ENCODE measurements at places on chromosomes 3 and 15.

DNA sequence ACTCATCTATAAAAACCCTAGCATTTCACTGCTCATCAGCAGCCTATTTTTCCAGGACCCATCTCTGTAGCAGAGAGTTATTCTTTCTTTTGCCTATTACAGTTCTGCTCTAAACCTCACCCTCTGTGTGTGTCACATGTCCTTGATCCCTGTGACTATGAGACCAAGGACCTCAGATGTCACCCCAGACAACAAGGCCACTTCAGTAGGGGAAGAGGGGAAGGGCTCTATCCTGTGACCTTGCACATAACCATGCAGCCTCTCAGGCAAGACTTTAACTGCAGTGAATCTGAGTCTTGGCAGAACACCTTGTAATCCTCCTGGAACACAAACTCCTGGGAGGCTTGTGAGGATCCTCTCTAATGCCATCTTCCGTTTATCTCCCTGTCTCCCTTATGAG, 4.4 kb upstream of the ZNF589 start:
- no peak for DNase-seq

DNA sequence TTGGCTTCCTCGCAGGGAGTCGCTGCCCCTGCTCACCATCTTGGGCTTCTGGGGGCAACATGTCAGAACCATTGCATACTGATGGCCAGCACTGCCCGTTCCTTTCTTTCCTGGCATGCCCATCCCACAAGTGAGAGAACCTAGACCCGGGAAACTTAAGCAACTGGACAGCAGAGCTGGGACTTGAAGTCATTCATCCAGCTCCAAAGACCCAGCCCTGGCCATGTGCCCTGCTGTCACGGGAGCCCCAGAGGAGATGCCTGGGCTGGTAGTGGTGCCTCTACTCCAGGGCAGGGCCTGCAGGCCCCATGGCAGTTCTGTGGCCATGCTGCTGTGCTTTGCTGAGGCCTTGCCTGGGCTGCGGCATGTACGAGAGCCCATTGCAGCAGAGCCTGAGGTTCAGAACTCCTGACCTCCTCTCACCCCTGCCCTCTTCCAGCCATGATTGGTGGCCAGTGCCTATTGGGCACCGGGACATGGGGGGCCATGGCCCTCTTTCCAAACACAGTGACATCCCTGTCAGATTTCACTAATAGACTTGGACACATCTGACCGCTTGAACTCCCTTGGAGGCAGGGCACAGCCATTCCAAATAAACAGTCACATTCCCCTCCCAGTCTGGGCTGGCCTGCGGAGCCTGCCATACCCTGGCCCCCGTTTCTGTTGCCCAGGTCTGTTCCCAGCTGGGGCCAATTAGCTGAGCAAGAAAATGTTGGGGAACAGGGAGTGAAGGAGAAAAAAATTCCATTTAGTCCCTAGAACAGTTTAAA, 115.9 kb downstream of the EEFSEC start:
- DNase-seq = no peak

- DNase-seq = no peak
Measured at GRCh38 chr3:6099458-6100075, 761.3 kb upstream of the GRM7 start.

DNA sequence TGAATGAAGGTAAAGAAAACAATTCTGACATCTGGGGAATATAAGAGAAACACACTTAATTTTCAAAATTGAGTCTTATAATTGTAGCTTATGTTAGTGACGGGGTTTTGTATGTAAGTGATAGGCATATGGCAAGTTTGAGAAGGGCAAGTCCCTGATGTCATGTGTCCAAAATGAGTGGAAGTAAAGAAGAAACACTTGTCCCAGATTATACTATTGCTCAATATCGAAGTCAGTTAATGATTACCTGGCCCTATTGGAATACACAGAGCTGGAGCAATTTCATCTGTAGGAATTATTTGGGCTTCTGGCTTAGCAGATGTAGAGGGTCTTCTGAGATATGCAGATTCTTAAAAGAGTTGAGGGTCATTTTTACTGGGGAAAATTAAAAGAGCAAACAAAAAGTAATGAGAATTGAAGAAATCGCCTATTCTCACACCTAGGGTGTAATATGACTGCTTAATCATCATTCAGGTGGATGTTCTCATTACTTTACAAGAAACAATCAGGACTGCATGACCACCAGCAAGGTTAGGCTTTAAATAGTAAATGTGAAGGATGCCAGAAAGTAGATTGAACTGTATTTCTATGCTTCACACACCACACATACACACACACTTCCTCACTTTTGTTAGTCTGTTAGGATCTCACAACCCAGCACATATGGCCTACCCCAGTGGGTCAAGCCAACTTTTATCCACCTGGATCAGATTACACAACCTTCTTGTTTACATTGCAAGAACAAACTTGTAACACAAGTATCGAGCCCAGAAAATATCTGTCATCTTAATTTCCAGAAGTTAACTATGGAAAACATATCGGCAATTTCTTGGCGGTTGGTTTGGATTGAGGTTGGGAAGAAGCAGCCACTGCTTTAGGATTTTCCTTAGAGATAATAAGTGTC, 183.3 kb upstream of the LRRC3B start:
- no peak for DNase-seq

DNA sequence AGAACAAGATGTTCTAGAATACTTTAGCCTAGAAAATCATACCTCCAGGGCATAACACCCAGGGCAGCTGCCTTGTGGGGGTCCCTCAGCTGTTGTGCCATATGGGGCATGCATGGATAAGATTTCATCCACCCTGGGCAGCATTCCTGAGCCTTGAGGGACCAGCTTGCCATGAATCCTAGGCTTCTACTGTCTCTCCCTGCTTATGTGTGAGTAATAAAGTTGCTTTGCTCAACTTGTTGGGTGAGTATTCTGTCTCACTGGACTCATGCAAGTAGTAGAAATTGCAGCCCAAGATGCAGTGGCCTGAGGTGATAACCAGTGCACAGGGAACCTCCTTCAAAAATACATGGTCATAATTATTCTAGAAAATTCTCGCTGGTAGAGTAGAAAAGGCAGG, 52.1 kb upstream of the EPHB1 start:
- no peak for DNase-seq

GRCh38 chr3:14374444-14374883, 27.9 kb upstream of the SLC6A6 start:
- DNase-seq = no peak

- DNase-seq = no peak
Measured at GRCh38 chr3:43036621-43037423, 57.7 kb downstream of the GASK1A start.

DNA sequence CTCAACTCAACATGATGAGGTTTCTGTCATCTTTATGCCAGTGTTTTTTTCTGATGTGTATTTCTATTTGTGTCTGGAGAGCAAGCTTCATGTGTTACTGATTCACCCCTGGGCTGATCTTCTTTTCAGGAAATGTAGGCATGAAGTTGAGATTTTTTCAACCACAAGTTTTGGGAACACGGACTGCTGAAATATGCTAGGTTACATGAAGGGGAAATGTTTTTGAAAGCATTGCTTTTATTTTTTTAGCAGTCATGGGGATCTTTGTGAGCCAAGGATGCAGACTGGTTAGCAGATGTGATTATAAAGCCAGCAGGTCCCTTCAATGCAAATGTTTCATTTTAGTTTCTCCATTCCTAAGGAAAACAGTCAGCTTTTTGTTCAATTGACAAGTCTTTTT, 219.3 kb upstream of the COL8A1 start:
- DNase-seq = no peak

- DNase-seq = no peak
Measured at GRCh38 chr15:36529296-36530011, 50.0 kb upstream of the CDIN1 start.

DNA sequence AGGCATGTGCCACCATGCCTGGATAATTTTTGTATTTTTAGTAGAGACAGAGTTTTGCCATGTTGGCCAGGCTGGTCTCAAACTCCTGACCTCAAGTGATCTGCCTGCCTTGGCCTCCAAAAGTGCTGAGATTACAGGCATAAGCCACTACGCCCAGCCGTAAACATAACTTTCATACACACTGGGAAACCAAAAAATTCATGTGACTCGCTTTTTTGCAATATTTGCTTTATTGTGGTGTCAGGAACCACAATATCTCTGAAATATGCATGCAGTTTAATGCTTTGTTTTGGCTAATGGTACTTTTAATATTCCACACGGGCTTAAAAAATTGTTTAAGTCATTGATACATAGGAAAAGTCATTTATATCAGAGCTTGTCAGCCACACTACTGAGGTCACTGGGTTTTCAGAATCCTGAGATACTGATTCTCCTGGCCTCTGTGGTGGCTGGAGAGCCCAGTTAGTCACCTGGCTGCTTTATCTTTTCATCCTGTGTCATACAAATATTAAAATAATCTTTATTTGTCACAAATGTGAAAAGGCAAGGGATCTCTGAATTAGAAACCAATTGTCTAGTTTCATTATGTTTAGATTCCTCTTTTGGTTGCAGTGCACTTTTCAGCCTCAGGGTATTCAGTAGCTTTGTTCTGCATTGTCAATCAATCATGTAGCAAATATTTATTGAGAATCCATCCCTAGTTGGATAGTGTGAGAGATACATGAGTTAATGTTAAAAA, 10.0 kb downstream of the TMEM62 start:
- no peak for DNase-seq

- no peak for DNase-seq
Measured at GRCh38 chr15:64340355-64340754, 15.6 kb downstream of the CSNK1G1 start.

DNA sequence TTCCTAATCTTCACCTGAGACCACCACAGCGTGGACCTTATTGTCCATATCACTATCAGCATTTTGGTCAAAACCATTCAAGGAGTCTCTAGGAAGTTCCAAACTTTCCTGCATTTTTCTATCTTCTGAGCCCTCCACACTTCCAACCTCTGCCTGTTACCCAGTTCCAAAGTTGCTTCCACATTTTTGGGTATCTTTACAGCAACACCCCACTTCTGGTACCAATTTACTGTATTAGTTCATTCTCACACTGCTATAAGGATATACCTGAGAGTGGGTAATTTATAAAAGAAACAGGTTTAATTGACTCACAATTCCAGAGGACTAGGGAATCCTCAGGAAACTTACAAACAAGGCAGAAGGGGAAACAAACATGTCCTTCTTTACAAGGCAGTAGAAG, 103.3 kb upstream of the CBLB start:
- DNase-seq = no peak

DNA sequence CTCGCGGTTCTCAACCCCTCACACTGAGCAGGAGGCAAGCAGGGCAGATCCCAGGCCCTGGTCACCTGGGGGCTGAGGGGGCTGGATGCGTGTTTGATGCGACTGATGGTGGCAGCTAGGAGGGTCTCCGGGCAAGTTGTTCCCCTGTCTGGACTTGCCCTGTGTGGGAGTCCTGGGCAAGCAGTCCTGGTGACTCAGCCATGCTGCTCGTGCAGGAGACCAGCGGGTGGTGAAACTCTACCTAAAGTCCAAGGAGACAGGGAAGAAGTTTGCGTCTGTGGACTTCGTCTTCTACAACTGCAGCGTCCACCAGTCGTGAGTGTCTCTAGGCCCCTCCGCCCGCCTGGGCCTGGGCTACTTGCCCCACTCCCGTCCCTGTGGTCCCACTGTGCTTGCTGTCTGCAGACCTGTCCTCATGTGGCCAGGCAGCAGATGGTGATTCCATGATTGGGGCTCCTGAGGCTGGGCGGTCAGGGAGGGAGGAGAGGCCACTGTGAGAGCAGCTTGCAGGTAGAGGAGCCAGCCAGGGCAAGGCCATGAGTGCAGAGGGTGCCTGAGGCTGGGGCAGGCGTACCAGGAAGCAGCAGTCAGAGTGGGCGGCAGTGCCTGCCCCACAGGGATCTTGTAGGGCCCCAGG, 23.1 kb downstream of the PLXNA1 start:
- no peak for DNase-seq

DNA sequence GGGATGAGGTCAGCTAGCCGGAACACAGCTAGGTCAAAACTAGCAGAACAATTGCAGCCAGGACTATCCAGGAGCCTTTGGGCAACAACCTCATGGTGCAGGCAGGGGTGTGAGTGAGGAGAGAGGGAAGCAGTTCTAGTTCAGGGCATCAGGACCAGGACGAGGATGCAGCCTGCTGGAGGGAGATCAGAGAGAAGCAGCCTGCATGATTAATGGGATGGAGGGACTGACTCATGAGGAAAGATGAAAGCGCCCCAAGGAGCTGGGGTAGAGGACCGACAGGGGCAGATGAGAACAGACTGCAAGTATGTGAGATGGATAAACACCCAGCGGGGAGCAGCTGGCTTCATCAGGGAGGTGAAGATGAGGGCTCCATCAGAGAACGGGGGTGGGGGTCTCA, 37.9 kb upstream of the LRTM1 start:
- no peak for DNase-seq

- no peak for DNase-seq
Measured at GRCh38 chr3:127124120-127124519, 68.8 kb upstream of the PRR23E start.

DNA sequence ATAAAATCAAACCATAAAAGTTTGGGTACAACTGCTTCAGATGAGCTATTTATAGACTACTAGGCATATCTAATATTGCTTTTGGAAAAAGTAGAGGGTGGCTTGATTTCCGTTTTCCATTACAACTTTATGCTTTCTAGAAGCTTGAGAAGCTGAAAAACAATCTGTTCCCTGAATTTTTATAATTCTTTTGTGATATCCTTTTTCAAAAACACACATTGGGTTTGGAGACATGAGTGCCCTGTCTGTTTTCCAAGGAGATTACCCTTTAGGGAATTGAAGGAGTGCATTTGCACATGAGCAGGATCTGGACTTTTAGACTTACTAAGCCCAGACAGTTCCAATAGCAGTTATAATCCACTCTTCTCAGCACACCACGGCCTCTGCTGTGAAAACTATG, 49.5 kb upstream of the FILIP1L start:
- no peak for DNase-seq

DNA sequence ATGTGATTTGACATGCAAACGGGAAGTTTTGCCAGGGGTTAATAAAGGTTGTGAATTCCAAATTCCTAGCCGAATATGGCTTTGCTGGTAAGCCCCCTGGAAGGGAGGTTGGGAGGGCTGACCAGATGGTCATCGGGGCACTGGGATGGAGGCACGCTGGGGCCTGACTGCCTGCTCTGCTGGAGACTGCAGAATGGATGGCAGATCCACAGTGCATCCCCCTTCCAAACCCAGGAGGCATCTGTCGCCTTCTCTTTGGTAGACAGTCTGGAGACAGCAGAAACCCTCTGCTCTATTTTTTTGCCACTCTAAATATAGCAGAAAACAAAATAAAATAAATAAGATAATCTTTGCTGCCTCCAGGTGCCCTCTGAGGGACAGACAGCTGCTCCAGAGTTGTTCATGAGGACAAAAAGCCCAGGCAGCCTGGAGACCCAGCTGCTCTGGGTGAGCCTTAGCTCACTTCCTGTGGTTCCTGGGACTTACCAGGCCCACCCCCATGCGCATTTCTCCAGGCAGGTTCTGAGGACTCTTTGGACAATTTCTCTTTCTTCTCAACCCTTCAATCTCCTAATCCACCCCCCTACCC, 6.1 kb upstream of the SPTBN5 start:
- DNase-seq = no peak

Data from stimulated activated CD8-positive, alpha-beta memory T cell treated with anti-CD3 and anti-CD28 coated beads, Interleukin-7, amount 100 ng/mL, for 48 hours (primary cell).